Fibroblast of mammary gland (primary cell): ENCODE measurements at places on chromosomes 5 and 9.

DNA sequence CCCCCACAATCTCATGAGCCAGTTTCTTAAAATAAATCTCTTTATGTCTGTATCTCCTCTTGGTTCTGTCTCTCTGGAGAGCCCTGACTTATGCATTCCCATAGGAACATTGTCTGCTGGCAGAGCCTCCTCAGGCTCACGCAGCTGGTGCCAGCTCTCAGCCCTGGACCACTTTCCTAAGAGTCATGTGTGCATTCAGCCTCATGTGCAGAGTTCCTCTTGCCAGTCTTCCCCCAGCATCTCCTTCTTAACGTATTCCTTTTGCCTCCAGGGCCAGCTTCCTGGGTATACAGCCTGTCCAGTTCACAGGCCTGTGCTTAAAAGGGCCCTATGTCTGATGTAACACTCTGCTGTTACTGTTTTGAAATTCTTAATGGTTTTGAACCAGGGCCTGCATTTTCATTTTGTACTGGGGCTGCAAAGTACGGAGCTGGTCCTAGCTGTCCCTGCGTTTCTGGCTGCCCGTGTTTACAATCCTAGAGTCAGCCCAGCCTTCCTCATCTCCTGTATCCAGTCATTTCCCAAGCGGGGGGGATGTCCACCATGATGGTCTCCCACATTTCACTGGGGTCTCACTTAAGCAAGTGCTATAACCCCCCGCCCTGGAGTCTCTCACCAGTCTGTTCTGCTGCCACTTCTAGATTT is 18.1 kb downstream of the ANKRD33B start:
- no peak for DNase-seq

- DNase-seq: peak; percentile 80
Observed at GRCh38 chr9:133944746-133945135, 47.4 kb downstream of the VAV2 start.

- peak; percentile 98 for DNase-seq
Observed at GRCh38 chr9:70407081-70407503, 7.4 kb downstream of the KLF9 start.

DNA sequence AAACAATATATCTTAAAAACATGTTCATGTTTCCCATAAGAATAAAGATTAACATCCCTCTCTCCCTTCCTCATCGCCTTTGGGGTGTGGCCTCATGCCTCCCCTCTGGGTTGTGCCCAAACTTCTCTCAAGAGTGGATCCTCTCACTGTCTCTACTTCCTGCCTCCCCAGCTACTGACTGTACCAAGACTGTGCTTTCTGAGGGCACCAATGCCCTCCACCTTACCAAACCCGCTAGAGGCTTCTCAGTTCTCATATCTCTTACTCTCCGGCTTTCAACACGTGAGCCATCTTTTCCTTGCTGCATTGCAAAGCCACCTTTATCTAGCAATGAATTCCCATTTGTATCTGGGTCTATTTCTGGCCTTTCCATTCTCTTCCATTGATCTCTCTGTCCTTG is 34.4 kb upstream of the KCNIP1 start:
- DNase-seq: no peak

GRCh38 chr9:69254223-69254622 is 70.8 kb upstream of the ENTREP1 start:
- no peak for DNase-seq

- DNase-seq: no peak
Observed at GRCh38 chr5:73950912-73951430, 325.0 kb downstream of the ARHGEF28 start.

DNA sequence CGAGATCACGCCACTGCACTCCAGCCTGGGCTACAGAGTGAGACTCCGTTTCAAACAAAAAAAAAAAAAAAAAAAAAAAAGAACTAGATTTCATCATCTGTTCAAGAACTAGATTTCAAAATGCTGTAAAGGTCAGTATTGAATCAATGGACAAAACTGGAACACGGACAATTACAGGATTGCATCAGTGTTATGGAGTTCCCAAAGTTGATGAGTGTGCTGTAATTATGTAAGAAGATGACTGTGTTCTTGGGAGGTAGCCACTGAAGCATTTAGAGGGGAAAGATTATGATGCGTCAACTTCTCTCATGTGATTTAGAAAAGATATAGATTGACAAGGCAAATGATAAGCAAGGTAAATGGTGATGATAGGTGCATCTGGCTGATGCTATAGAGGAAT is 6.5 kb downstream of the FAM240B start:
- peak; percentile 96 for DNase-seq
